ENCODE measurements at places on chromosomes 3 and 15. TPM values are rescaled to one million over a fixed set of nuclear protein-coding genes. Genes with fewer than 3 reads are reported as not detected.

GRCh38 chr3:151268267-151269235 lies 9.8 kb downstream of the P2RY14 start:
- no peak for DNase-seq

GRCh38 chr3:124631727-124632126 lies 98.5 kb upstream of the UMPS start:
- DNase-seq = no peak

DNA sequence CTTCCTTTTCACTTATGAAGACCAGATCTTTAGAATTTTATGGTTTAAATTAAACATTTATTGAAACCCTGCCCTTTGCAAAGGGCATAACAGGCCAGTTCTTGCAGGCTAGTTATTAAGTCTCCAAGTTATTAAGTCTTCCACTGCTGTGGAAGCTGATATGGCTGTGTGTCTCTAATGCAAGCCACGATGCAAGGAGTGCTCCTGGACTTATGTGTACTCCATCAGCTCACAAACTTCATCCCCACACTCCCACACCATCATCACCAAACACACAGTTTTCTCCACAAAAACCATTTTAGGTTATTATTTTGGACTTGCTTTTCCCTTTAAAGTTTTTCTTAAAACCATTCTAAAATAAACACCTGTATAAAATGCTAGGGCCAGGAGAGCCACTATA lies 62.4 kb downstream of the ZIC4 start:
- DNase-seq = no peak

DNA sequence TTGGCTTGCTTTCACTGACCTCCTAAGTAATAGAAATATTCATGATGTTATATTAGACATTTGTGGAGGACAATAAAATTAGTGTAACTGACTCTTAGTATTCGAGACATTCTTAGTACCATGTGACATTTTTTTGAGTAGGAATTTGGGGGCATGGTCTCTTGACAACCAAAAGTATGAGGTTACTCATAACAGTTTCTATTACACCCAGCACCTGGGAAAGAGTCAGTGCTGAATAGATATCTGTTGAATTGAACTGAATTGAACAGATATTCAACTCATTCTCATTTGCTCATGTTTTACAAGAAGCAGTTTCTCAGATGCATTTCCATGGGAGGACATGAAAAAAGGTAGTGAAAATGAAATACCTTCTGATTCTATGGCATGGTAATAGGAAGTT lies 84.4 kb downstream of the CMSS1 start:
- DNase-seq = no peak

DNA sequence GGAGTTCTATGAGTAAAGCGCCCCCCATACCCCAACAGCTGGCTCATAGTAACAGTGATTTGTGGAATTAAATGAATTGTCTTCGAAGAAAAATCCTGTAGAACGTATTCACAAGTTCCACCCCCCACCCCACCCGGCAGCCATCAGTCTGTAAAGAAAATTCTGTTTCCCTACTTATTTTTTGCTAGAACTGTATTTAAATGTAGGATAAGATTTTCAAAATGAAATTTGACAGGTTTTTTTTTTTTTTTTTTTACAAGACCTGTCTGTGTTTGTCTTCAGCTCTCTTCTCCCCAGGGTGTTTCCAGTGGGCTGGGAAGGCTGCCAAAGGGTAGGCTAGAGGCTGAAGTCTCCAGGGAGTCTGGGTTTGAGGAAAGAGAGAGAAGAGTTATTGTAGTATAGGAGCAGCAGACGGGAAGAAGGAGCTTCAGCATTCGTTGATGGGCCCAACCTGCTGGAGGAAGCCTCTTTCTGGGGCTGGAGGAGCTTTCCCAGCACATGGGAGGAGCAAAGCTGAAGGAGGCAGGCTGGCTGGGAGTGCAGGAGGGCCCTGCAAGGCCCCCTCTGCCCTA lies 130.6 kb upstream of the SEMA6D start:
- no peak for DNase-seq

DNA sequence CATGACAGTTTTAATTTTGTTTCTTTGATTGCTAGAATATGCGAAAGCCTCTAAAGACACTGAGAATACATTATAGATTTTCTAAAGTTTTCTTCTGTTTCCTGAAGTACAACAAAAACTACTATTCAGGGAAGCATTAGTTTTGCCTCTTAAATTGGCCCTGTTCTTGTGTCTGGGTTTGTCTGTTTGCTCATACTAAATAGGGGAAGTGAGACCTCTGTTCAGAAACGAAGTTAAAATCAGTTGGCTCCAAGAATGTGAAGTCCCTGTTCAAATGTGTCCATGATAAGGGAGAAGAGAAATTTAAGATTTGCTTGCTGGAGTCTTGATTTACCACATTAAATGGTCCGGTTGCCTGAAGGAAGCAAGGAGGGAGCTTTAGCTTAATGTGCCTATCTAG lies 327.3 kb upstream of the GBE1 start:
- no peak for DNase-seq

DNA sequence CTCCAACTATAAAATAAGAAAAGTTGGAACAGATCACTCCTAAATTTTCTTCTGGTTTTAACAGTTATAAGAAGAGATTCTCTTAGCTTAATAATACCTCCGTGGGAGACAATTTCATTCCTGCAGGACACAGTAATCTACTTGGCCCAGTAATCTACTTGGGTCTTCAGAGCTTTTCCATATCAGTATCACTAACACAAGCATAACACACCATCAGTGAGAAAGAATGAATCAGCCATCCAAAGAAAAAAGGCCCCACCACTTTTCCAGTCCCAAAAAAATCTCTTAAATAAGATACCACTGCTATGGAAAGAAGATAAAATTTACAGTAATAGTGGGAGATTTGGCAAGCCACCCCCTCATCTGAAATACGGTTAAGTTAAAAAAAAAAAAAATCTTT lies 20.2 kb downstream of the SIN3A start:
- no peak for DNase-seq

GRCh38 chr3:191982481-191982880 lies 521.5 kb downstream of the PYDC2 start:
- DNase-seq = no peak

- no peak for DNase-seq
Observed at GRCh38 chr15:64857421-64857820, 15.7 kb downstream of the PLEKHO2 start.

DNA sequence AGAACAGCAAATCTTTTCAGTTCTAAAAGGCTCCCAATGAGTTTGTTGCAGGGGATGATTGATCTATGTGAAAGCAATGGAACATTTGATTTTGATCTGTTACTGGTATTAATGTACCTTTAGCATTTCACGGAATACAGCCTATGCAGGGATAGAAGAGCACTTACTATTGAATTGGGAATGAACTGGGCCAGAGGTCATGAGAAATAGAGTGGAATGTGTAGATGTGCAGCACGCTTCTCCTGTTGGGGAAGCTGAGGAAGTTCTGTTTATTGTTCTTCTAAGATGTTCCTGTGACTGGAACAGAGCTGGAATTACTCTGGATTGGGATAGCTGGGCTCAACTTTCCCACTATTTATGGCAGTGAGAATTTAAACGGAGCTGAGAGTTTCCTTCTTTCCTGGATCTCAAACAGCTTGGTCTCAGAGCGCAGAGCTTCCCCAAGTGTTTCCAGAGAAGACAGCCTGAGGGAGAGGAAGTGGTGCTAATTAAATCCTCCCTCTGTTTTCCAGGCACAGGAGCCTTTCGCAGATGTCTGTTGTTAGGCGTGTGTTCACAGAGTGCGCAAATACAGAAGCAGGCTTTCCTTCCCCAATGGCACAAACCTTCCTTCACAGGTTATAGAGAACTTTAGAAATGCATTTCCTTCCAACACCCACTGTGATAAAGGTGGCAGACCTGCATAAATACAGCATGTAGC lies 32.5 kb downstream of the TPRG1 start:
- DNase-seq = no peak

- DNase-seq = peak; percentile 57
Observed at GRCh38 chr3:107598926-107599771, 76.4 kb downstream of the BBX start.

DNA sequence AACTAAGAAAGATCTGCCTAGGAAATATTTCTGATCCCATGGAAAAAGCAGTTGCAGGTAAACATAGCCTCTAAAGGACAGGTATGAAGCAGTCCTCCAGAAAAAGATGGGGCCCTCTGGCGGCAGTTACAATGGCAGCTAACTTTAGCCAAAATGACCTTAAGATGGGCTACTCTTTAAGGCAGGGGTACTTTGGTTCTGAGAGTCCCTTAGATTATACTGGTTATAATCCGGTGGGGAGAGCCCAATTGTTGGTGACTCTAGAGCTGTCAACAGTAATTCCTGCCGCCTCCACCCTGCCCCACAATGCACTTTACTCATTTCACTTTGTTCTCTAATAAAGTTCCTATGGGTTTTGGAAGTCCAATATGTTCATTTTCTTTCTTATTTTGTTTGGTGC lies 412.8 kb upstream of the WNT5A start:
- DNase-seq = no peak

GRCh38 chr3:53921296-53921695 lies 29.6 kb upstream of the SELENOK start:
- DNase-seq = no peak

DNA sequence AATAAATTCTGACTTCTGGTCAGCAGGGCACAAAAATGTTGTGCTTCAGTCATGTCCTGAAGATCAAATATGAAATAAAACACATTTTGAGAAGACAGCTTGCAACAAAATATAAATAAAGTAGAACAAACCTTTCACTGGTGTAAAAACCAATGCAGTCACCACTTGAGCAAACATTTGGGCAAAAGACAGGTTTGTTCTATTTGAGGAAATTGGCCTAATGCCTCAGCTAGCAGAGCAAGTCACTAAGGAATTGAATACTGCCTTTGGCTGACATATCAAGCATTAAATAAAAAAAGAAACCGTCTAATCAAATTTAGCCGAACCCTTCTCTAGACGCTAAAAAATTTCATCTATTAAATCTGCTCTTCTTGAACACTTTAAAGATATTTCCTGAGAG lies 475.4 kb upstream of the CNTN3 start:
- DNase-seq = no peak

GRCh38 chr15:31487811-31488436 lies 161.3 kb downstream of the KLF13 start:
- DNase-seq = no peak

GRCh38 chr15:41671656-41672648 lies 11.7 kb downstream of the MGA start:
- DNase-seq = no peak

GRCh38 chr3:123353227-123353849 lies 95.6 kb downstream of the ADCY5 start:
- no peak for DNase-seq

- no peak for DNase-seq
Observed at GRCh38 chr3:183244981-183245476, 8.0 kb upstream of the B3GNT5 start.

DNA sequence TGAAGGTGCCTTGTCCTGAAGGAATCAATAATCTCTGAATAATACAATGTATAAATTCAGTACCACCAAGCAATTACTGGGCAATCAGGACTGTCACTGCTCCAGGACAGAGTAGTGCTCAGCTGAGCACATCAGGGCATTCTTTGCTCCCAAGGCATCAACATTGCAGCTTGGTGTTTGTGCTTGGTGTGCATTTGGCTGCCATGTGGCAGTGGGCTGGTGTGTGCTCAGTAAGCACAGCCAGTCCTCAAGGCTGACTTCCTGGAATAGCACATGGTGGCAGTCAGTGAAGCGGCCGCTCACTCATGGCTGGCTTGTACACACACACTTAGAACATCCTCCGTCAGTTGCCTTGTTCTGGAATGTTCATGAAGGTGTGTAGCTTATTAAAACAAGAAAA lies 217.0 kb downstream of the EPHB1 start:
- no peak for DNase-seq

DNA sequence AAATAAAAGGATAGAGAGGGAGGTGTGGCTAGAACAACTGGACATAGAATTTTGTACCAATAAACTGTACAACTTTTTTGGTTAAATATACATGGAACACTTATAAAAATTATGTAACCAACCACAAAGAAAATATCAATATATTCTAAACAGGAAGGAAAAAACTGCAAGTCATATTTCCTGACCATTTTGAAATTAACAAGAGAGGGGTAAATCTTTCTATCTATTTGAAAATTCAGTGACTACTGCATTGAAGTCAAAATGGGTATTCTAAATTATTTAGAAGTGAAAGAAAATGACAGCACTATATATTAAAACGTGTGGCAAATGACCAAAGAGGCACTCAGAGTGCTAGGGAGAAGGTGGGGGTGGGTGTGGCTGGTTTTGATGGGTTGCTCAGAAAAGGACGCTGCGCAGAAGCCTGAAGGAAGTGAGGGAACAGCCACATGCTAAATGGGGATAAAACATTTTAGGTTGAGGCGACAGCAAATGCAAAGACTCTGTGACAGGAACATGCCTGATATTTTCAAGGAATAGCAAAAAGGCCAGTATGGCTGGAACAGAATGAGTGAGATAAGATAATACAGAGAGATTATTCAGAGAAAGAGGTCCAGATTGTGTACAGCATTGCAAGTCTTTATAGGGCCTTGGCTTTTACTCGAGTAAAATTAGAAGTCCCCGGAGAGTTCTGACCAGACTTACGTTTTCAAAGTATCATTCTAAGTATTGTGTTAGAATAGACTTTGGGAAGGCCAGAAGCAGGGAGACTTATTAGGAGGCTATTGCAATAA lies 41.1 kb downstream of the ERICH6 start:
- DNase-seq = no peak

GRCh38 chr3:126907557-126907956 lies 75.4 kb upstream of the PLXNA1 start:
- DNase-seq = no peak

DNA sequence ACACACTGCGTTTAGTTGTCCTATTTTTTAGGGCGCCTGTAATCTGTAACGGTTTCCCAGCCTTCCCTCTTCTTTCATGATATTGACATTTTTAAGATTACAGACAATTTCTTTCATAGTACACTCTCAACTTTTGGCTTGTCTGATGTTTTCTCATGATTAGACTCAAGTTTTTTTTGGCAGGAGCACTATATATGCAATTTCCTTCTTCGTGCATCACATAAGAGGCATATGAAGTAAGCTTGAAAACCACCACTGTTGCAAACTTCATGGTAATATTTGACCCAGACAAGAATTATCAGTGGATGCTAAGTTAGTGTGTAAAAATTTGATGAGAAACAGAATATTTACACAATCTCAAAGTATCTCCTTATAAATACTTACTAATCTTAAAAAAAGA lies 119.2 kb upstream of the CMC1 start:
- DNase-seq = no peak

GRCh38 chr3:155034786-155035185 lies 45.3 kb upstream of the MME start:
- DNase-seq = no peak

RASL12 gene
- 32.8 TPM for total RNA-seq

TNFAIP8L3 gene
- 20.6 TPM for total RNA-seq

SCN5A gene
- total RNA-seq = 3.5 TPM

CHRFAM7A gene
- 2.7 TPM for total RNA-seq

GMNC gene
- not detected for total RNA-seq

ZNF501 gene
- 6.3 TPM for total RNA-seq

SLC28A1 gene
- total RNA-seq = not detected

LINGO1 gene
- total RNA-seq = 1.7 TPM

PLSCR5 gene
- total RNA-seq = not detected

ZMAT3 gene
- total RNA-seq = 16.7 TPM

CCR8 gene
- total RNA-seq = not detected

GOLGA6L10 gene
- total RNA-seq = 4.3 TPM
